Stimulated activated CD4-positive, alpha-beta T cell treated with anti-CD3 and anti-CD28 coated beads, Interleukin-4, amount 100 ng/mL, for 4 hours (primary cell): ENCODE measurements at places on chromosomes 13 and 19.

DNA sequence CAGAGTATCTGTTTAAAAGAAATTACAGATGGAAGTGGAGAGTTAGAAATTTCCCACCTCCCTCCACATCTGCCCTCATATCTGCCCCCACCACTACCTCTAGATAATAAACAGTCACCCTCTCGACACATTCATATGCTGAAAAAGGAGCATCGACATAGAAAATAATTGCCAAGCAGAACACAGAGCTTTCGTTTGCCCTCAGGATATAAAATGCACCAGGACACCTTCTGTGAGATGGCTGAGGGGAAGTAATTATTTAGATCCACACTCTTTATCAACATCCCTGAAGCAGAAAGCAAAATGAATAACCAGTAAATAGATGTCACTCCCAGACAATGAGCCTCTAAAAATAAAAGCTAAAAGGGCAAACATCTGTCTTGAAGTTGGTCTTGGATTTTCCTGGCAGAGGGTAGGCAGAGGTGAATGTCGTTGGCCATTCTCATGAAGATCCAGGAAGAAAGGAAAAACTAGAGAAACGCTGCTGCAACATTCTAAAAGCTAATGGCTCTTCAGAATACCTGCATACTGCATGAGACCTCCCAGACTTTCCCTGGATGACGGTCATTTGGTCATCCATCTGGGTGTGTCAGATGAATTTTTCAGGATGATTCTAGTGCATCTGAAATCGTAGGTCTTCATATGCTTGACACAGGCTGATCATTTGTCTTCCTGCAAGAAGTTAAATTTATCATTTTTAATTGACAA, 527.5 kb downstream of the RFC3 start:
- no peak for DNase-seq

- no peak for DNase-seq
Measured at GRCh38 chr19:4929186-4929585, 19.9 kb downstream of the UHRF1 start.

DNA sequence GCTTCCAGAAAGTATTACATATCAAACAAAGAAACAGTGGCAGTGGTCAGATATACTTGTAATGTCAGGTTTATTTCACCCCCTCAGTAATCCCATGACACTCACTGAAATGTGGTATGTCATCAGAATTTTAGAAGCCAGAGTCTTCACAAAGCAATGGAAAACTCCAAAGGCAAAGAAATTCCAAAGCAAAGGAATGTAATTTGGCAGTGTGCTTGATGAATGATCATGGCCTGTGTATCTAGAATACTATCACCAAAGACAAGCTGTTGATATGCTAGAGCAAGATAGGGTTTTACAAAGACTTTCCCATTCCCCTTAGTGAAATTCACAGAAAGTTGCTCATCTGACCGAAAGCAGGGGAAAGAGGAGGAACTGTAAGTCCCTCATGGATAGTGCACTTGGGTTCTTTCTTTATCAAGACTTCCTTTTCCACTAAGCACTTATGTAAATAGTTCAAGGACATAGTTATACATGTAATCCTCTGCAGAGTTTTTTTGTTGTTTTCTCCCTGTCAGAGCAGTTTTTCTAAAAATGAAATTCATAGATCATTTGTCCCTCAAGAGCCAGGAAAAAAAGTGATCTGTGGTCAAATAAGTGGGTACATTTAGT, 243.4 kb downstream of the NHLRC3 start:
- DNase-seq = no peak

DNA sequence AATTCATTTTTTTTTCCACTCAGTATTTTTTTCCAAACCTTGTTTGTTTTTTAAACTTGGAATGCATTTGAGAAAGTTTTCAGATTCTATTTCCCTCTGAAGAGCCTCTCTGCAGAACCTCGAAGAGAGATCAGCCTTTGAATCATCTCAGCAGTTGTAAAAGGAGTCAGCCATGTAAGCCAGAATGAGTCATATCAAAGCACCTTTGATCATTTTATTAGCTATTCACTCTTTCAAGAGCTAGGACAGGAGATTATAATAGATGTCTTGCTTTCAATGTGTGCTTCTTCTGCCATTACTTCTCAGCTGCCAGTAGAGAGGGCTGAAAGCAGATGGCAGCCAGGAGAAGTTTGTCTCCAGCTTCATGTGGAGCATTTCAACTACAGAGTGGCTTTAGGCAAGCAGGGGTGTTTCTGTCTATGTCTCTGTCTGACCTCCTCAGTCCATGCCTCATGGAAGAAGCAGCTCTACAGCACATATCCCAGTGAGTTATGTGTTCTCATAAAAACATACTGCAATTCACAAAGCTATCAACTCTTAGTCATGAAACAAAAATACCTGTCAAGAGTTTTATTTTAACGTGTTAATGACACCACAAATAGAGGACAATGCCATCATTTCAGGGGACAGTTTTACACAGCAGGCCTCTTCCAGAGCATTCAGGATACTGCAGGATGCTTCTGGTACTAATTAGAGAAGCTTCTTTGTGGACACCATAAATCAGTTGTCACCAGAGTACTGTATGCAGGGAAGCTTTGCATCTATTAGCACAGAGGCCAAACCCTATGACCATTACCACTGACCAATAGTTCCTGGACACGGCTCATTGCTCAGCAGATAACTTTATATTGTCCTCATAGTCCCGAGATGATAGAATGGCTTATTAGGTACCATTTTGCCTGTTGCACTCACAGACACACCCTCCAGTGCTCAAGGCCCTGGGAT, 94.3 kb downstream of the NHLRC3 start:
- no peak for DNase-seq

DNA sequence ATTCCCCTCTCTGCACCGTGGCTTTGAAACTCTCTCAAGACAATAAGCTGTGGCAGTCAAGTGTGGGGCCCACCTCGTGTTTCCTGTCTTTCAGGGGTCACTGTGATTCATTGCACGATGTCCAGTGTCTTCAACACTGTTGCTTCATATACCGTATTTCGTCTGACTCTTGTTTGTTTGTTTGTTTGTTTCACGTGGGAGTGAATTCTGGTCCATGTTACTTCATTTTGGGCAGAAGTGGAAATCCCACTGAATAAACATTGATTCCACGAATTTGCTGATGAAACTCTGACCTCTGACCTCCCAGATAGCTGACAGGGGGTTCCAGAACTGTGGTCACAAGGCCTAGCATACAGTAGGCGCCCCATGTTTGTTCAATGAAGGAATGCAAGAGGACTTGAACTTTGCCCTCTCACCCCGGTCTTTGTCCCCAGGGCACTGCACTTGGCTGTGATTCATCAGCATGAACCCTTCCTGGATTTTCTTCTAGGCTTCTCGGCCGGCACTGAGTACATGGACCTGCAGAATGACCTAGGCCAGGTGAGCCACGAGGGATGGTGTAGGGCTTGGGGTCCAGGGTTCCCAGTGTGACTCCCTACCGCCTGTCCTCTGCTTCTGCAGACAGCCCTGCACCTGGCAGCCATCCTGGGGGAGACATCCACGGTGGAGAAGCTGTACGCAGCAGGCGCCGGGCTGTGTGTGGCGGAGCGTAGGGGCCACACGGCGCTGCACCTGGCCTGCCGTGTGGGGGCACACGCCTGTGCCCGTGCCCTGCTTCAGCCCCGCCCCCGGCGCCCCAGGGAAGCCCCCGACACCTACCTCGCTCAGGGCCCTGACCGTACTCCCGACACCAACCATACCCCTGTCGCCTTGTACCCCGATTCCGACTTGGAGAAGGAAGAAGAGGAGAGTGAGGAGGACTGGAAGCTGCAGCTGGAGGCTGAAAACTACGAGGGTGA, 5.1 kb downstream of the NFKBIB start:
- DNase-seq = no peak

- DNase-seq = no peak
Measured at GRCh38 chr19:35125270-35125717, 9.6 kb downstream of the LGI4 start.

- no peak for DNase-seq
Measured at GRCh38 chr19:35220315-35220921, 8.1 kb downstream of the FAM187B start.

GRCh38 chr13:71461892-71462291, 405.1 kb downstream of the DACH1 start:
- DNase-seq = no peak

- no peak for DNase-seq
Measured at GRCh38 chr13:42925626-42926025, 66.4 kb downstream of the EPSTI1 start.

DNA sequence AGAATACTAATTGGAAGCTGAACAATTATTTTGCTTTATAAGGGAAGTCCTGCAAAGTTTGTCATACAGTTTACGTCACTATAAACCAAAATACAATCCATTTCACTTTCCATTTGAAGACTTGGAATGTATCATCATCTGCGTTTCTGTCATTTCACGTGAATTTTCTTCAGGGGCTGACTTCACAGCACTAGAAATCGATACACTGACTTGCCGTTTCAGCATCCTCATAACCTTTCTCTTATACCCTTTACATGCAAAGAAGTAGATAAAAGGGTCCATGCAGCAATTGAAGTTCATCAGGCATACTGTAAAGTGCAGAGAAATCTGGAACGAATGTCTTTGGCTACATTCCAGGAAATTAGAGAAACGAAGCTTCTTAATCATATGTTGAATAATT, 12.2 kb downstream of the GPR183 start:
- DNase-seq = no peak

- no peak for DNase-seq
Measured at GRCh38 chr19:3071768-3072167, 9.5 kb upstream of the TLE5 start.

- DNase-seq = no peak
Measured at GRCh38 chr13:50955241-50955640, 45.6 kb downstream of the RNASEH2B start.

GRCh38 chr19:12946092-12946721, 545 bp downstream of the RAD23A start:
- peak; percentile 40 for DNase-seq

DNA sequence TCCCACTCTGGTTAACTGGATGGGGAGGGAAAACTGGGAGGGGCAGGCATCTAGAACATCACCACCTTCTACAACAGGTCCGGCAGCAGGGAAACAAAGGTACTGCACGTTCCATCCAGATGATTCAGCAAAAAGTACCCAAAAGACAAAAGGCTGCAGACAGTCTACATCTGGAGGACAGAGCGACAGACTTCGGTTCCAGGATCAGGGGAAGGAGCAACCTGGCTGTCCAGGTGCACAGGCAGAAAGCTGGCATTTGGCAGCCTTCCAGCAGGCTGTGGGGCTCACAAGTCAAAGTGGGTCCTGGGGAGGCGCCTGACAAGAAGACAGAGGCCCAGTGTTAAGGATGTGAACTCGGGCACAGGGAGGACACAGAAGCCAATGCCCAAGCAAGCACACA, 202.9 kb downstream of the SUCLA2 start:
- no peak for DNase-seq

DNA sequence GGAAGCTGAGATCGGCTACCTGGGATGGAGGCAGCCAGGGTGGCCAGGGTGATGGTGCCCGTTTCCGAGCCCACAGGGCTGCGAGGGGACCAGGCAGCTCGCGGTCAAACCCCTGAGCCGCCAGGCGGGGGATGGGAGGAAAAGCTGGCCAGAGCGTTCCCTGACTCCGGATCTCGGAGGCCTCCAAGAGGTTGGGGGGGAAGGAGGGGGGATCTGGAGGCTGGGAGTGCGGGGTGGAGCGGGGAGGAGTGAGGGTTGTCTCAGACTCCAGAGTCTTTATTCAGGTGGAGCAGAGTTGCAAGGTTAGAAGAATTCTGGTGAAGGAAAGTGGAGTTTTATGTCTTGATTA, 1.1 kb downstream of the CACNG7 start:
- DNase-seq = no peak

GRCh38 chr13:50415428-50415827, 400.2 kb downstream of the KCNRG start:
- no peak for DNase-seq

DNA sequence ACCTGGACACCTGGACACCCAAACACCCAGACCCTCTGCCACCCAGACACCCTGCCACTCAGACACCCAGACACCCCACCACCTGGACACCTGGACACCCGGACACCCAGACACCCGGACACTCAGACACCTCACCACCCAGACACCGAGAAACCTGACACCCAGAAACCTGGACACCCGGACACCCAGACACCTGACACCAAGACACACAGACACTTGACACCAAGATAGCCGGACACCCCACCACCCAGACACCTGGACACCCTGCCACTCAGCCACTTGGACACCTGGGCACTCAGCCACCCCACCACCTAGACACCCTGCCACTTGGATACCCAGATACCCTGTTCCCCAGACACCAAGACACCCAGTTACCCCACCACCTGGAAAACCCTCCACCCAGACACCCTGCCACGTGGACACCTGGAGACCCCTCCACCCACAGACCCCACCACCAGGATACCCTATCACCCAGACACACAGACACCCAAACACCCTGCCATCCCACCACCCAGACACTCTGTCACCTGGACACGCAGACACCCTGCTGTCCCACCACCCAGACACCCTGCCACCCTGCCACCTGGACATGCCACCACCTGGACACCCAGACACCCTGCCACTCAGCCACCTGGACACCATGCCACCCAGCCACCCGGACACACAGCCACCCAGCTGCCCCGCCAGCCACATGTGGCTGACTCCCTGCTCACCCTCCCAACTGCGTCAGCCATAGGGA, 17.4 kb downstream of the C19orf12 start:
- DNase-seq = no peak

GRCh38 chr13:113152984-113153809, 5.3 kb upstream of the PROZ start:
- DNase-seq = no peak

DNA sequence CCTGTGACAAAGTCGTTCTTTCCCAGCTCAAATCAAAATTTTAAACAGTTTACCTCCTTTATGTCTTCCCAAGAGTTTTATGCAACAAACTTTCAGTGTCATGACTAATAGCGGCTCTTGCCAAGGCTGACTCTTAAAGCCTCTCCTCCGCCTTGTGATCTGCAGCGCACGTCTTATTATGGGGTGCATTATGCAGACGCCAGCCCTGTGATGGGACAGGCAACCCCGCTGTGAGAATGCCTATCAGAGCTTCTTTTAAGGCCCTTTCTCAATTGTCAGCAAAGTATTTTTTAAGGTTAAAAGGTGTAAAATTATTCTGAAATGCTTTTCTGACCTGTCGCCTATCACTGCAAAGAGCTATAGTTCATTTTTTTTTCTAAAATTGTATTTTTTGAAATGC, 152.8 kb downstream of the SOX1 start:
- no peak for DNase-seq
